ENCODE measurements at places on chromosomes 13 and 19.

- no peak for DNase-seq
These were observed 28.9 kb upstream of the KPNA3 start for GRCh38 chr13:49821216-49822009.

- DNase-seq: no peak
These were observed 225.5 kb upstream of the IPO5 start for GRCh38 chr13:97727991-97728390.

- DNase-seq: no peak
These were observed 34.7 kb upstream of the UBAC2 start for GRCh38 chr13:99165753-99166587.

GRCh38 chr13:77583581-77583980, 48.1 kb downstream of the SCEL start:
- DNase-seq: no peak

- no peak for DNase-seq
These were observed 7.9 kb upstream of the PDE4A start for GRCh38 chr19:10412257-10412977.

- no peak for DNase-seq
These were observed 28.7 kb upstream of the MEDAG start for GRCh38 chr13:30877335-30877734.

- DNase-seq: no peak
These were observed 12.8 kb upstream of the SELENOW start for GRCh38 chr19:47765523-47766358.

GRCh38 chr13:94921181-94921580, 208.8 kb upstream of the SOX21 start:
- DNase-seq: no peak

GRCh38 chr13:73339086-73339485, 280.3 kb downstream of the KLF5 start:
- DNase-seq: no peak

GRCh38 chr19:33861950-33862349, 65.3 kb downstream of the KCTD15 start:
- no peak for DNase-seq

DNA sequence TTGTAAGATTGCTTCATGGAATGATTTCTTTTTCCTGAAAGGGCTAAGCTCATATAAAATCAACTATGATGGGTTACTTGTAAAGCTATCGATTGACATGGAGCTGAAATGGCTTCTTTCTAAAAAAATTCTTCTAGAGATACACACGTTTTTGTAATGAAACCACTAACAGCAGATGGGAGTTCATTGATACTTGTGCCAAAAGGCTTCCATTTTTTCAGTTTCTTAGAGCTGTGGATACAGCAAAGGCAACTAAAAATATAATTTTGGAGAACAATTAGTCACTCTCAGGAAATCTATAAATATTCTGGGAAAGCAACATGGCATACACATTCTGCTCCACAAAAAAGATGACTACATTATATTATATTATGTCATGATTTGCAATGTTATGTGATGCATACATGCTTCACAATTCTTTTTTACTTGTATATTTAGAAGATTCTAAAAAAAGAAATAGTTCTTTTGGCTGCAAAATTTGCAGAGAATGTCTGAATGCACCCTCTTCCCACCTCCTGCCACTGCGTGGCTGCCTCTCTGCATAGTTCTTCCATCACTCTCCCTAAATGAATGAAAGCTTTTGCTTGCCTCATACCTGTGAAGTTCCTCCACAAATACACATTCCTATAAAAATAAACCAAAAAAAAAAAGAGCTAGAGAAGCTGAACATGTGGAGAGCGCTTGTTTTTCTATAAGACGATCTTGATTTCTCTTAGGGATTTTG, 802.5 kb downstream of the EFNB2 start:
- DNase-seq: no peak

GRCh38 chr13:40456979-40457553, 209.4 kb downstream of the FOXO1 start:
- DNase-seq: no peak

- no peak for DNase-seq
These were observed 363.6 kb upstream of the NBEA start for GRCh38 chr13:34578471-34578870.

- no peak for DNase-seq
These were observed 2.2 kb upstream of the FREM2 start for GRCh38 chr13:38684714-38685113.

DNA sequence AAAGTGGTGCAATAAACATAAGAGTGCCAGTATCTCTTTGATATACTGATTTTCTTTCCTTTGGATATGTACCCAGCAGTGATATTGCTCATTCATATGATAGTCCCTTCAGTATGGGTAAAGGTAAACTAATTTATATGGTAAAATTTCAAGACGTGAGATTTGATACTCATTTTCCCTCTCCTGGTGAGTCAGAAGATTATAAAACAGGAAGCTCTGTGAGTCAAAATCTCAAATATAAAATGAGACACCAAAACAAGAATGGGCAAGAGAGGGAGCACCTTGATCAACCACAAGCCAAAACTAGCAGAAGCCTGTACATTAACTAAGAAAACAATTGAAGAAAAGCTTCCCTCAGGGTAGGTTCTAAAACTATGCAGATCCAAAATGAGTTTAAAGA, 216.3 kb downstream of the SLITRK6 start:
- DNase-seq: no peak

- DNase-seq: no peak
These were observed 257.6 kb downstream of the TEX29 start for GRCh38 chr13:111577956-111578605.

DNA sequence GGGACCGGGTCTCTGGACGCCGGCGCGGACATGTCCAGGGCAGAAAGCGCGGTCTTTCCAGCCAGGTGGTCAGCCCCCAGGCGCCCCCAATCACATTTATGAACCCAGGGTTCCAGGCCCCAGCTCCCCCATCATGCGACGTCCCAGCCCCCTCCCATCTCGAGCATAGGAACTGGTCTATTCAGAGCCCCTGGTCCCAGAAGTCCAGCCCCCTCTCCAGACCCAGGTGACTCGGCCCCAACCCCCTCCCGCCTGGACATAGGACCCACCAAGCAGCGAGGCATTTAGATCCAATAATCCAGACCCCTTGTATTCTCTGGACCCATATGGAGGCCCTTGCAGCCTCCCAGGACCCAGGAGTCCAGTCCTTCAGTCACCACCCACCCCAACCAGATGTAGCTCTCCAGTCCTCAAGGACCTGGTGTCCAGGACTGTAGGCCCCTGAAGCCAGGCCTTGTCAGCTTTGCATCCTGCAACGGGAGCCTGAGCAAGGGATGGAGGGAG, 501 bp downstream of the APLP1 start:
- DNase-seq: no peak

- DNase-seq: no peak
These were observed 6.3 kb upstream of the GRIN3B start for GRCh38 chr19:993831-994393.

- no peak for DNase-seq
These were observed 3.2 kb upstream of the ZNF235 start for GRCh38 chr19:44308011-44308410.

- no peak for DNase-seq
These were observed 1306.9 kb downstream of the UQCRFS1 start for GRCh38 chr19:27906081-27906480.

DNA sequence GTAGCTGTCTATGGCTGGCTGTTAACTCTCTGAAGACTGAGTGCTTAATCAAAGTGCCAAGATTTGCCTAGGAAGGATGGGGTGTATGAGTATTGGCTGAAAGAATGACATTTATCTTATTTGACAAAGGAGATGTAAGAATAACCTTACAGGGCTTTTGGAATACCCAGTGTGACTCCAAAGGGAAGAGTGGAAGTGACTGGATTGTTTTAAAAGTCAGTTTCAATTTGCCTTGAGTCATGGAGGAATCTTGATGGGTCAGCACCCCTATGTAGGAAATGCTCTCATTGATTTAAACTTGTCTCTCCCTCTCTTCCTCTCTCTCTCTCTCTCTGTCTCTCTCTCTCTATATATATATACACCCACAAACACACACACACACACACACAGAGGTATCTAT, 118.4 kb upstream of the CLDN10 start:
- no peak for DNase-seq

DNA sequence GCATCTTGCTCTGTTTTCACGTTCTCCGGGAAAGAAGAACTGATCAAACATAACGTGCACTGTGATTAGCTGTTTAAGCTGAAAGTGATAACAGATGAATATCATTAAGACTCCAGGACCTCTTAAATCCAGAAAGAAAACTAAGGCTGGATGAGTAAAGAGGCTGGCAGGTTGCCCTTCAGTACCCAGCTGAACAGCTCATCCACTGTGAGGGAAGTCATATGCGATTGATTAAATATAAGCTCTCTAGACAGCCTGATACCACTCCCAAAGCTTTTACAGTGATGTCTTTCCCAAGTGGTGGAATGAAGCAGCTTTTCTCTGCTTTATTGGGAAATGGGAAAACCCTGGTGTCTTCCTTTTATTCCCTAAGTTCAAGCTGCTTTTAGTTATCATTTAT, 116.9 kb downstream of the EFNB2 start:
- no peak for DNase-seq

- no peak for DNase-seq
These were observed 152.2 kb upstream of the RFC3 start for GRCh38 chr13:33665626-33666175.

GRCh38 chr13:26377038-26377437, 123.1 kb downstream of the CDK8 start:
- DNase-seq: no peak

- no peak for DNase-seq
These were observed 43.2 kb downstream of the RGCC start for GRCh38 chr13:41500511-41500910.

- no peak for DNase-seq
These were observed 1444.1 kb downstream of the SLITRK5 start for GRCh38 chr13:89115307-89115706.

- DNase-seq: no peak
These were observed 40.2 kb downstream of the CCNE1 start for GRCh38 chr19:29851769-29852521.

DNA sequence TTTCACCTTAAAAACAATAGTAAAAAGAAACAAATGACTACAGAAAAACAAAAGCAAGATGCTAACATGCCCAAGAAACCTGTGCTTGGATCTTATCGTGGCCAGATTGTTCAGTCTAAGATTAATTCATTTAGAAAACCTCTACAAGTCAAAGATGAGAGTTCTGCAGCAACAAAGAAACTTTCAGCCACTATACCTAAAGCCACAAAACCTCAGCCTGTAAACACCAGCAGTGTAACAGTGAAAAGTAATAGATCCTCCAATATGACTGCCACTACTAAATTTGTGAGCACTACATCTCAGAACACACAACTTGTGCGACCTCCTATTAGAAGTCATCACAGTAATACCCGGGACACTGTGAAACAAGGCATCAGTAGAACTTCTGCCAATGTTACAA, 6.0 kb downstream of the CKAP2 start:
- DNase-seq: no peak
